Testis (tissue), 5 donors: ENCODE measurements at places on chromosomes 16 and 17. TPM values are rescaled to one million over a fixed set of nuclear protein-coding genes. Genes with fewer than 3 reads are reported as not detected.

Gene SP2
- polyA plus RNA-seq: 35.0 TPM

Gene FOXJ1
- 30.5 TPM for polyA plus RNA-seq

Gene TNFSF13
- 11.5 TPM for polyA plus RNA-seq

GRCh38 chr17:17062866-17063265 is 20.6 kb downstream of the MPRIP start:
- no peak for DNase-seq

GRCh38 chr16:61897657-61898056 is 138.6 kb downstream of the CDH8 start:
- no peak for DNase-seq

DNA sequence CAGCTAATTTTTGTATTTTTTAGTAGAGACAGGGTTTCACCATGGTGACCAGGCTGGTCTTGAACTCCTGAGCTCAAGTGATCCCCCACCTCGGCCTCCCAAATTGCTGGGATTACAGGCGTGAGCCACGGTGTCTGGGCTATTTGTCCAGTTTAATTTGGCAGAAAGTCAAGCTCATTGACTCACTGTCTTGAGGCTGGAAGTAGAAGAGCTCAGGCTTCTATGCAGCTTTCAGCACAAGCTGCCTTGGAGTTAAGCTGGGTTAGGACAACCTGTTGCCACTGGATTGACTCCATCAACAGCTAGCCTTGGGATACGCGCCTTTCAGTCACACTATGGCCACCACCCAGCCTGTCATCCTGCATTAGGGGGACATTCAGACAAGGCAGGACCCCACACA is 76.2 kb upstream of the DNAH17 start:
- DNase-seq: no peak

- no peak for DNase-seq
Measured at GRCh38 chr16:55568207-55568606, 1.7 kb downstream of the CAPNS2 start.

GRCh38 chr16:4544473-4544872 is 5.9 kb upstream of the CDIP1 start:
- no peak for DNase-seq

DNA sequence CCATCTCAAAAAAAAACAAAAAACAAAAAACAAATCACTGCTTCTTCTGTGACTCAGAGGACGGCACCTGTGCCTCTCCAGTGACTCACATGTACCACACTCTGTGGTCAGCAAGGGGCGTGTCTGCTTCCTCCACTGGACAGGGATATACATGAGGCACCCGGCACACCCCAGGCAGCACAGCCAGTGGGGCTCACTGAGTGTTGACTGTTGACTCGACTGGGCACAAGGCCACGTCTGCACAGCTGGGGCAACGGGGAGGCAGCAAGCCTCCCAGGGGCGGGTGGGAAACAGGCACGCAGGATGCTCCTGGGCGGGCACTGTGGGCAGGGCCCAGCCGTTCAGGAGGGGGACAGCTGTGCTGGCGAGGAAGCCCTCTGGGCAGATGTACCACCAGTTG is 64.1 kb downstream of the TIMM22 start:
- DNase-seq: no peak

- DNase-seq: no peak
Measured at GRCh38 chr17:16947470-16947869, 24.4 kb downstream of the TNFRSF13B start.

DNA sequence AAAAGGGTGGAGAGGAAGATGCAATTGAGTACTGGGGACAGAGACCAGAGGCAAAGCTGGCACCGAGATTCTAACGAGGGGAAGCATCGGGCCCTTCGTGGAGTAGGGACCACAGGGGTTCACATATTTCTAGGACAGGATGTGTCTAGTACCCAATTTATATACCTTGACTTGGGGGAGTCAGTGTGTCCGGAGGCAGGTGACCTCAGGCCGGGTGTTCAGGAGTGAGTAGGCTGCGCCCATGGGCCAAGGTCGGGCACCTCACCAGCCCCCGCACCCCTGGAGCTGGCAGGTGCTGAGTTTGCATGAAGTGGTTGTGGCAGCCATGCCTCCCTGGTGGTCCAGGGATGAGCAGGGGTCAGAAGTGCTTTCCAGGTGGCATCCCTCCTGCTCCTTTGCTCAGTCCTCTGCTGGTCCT is 8.6 kb upstream of the NXPH3 start:
- no peak for DNase-seq

DNA sequence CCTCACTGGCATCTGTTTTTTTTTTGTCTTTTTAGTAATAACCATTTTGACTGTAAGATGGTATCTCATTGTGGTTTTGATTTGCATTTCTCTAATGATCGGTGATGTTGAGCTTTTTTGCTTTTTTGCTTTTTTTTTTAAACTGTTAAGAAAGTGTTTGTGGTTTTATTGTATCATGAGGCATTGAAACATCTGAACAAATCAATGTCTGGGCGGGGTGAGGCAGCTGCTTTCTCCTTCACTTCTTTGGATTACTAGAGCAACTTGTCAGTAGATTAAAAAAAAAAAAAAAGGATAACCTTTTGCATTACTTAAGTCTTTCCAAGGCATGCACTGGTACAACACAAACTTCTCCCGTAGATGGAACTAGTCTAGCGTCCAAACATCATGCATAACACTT is 191.7 kb downstream of the CEP112 start:
- no peak for DNase-seq

DNA sequence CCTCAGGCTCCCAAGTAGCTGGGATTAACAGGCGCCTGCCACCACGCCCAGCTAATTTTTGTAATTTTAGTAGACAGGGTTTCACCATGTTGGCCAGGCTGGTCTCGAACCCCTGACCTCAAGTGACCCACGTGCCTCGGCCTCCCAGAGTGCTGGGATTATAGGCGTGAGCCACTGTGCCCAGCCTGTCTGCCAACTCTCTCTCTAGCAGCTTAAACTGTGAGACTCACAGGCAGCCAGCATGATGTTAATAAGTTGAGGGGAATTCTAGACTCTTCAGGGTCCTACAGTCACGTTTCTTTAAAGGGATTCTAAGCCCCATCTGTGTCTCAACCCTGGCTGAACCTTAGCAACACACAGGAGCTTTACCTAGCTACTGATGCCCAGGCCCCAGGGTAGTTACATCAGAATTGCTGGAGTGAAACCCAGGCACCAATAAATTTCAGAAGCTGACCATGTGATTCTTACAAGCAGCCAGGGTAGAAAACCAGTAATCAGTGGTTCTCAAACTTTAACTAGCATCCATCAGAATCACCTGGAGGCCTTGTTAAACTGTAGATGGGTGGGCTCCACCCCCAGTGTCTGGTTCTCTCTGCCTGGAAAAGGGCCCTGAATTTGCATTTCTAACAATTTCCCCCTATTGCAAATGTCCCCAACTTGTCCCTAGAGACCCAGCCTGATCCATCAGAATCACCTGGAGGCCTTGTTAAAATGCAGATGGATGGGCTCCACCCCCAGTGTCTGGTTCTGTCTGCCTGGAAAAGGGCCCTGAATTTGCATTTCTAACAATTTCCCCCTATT is 30.7 kb downstream of the GPRC5B start:
- DNase-seq: no peak

DNA sequence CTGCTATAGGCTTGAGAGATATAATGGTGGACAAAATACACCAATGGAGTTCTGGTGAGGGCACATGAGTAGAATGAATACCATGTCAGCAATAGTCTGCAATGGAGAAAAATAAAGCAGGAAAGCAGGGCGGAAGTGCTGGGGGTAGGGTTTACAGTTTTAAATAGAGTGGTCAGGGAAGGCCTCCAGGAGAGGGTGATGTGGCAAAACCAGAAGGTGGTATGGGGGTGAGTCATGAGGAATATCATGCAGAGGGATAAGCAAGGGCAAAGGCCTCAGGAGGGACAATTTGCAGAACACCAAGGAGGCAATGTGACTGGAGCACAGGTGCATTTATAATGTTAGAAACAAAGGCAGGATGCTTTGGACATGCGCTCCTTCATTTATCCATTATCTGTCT is 102.0 kb downstream of the ITFG1 start:
- no peak for DNase-seq

DNA sequence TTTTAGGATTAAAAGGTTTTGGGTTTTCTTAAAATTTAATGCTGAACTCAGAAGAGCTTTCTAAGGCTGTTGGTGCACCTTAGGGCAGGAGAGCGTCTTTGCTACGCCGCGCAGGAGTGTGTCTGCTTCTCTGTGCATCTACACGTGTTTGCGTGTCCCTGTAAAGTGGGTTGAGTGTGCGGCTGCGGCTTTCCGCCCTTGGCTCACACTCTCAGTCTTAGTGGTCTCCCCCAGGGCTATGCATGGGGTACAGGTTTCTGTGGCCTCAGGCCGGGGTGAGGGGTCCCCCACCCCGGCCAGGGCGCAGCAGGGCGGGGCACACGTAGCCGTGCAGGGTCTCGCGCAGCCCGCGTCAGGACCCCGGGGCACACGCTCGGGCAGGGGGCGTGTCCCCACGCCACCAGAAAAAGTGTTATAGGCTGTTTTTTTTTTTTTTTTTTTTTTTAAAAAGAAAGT is 727 bp upstream of the TENT4B start:
- peak; percentile 62 for DNase-seq

- DNase-seq: no peak
Measured at GRCh38 chr16:14309001-14309886, 238.1 kb downstream of the MRTFB start.

DNA sequence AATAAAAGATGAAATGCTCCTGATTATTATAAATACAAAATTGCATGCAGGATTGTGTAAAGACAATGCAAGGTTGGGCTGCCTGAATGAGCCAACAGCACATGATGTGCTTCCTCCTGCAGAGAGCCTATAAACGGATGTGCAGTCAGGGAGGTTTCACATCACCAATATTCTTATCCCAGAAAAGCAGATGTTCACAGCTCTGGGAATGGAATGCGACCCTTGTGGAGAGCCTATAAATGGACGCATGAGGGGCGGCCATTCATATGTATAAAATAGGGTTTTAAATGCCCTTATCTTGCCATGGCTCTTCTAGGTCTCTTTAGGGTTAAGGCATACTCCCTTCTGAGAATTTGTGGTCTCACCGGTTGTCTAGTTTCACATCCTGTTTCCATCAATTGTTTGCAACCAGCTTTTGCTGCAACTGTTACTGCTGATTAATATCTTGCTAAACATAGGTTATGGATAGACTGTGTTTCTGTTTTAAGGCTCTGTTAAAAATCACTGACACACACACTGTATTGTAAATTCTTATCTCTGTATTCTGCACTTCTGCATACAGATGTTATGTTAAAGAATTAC is 31.9 kb downstream of the SLFN11 start:
- no peak for DNase-seq

DNA sequence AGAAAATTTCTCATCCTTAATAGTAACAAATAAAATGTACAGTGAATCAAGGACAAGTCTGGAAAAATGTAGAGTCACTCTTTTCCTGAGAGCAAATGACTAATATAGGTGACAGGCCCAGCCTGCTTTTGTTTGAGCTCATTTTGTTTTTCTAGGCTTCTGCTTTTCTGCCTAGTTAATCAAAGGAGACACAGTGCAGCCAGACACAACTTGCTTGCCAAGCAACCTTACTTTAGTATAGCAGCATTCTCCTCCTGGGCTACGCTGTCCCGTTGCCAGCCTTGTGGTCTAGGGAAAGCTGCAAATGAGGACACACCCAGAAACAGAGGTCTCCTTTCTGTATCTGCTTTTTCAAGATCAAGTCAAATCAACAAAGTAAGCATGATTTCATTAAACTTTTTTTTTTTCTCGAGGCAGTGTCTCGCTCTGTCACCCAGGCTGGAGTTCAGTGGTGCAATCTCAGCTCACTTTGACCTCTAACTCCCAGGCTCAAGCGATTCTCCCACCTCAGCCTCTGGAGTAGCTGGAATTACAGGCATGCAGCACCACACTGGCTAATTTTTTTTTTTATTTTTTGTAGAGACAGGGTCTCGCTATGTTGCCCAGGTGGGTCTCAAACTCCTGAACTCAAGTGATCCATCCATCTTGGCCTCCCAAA is 17.2 kb downstream of the GINS3 start:
- peak; percentile 78 for DNase-seq

DNA sequence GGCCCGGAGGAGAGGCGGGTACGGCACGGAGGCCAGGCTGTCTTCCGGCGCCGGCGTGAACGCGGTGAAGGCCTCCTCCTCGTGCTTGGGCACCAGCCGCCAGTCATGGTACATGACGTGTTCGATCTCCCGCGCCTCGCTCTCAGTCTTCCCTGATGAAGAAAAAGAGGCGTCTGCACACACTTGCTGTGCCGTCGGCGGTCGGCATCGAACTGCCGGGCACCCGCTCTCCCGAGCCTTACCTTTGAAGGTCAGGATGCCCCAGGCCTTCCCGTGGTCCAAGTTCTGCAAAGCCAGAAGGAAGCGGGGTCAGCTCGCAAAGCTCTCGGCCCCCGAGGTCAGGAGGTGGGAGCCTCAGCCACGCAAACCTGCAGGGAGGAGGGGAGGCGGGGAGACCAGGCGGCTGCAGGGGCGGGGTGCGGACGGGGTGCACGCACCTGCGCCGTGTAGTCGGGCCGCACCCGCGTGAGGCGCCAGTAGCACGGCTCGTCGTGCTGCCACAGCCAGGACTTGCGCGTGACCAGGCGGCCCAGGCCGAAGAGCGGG is at the start of gene EME2:
TSS of gene EME2 (plus strand) at position 449 of the 546 bp plus-strand sequence. CDS start 418 bp downstream, outside the sequence.
- DNase-seq: no peak

DNA sequence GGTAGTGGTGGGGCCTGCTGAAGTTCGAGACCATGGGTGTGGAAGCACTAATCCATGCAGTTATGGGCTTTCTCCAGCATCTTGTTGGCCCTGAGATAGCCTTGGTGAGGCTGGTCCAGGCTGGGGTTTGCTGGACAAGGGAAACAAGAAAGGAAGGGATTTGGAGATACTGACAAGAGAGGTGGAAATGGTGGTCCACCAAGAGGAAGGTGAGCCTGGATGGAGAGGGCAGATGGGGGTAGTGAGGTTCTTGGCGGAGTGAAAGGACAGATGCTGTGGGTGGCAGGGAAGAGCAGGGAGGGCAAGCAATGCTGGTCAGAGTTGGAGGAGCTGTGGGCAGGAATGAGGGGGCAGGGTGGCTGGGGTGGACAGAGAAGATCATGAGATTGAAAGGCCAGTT is 5.5 kb upstream of the SMPD3 start:
- no peak for DNase-seq

DNA sequence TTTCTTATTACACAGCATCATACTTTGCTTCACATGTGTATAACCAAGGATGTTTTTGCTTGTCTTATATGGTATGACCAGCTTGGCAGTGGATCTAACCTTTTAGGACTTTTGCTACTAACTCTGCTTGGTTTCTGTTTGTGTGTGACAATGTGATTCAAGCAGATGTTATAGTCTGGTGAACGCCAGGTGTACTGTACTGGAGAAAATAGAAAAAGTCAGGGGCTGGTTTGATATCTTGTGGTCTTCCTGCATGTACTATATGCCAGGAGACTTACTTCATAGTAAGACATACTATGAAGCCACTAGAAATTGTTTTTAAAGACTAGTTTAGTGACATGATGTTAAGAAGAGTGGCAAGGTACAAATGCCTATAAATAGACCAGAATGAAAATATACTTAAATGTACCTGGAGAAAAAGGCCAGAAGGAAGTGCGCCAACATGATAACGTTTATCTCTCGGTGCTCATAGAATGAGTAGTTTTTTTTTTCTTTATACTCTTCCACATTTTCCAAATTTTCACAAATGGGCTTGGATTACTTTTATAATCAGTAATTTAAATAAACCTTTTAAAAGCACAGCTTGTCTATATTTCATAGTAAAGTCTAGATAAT is 112.3 kb downstream of the PRKCA start:
- no peak for DNase-seq
